ENCODE measurements at places on chromosomes 6 and 20.

GRCh38 chr20:41617059-41617901, 897 bp downstream of the CHD6 start:
- peak; percentile 37 for DNase-seq

GRCh38 chr6:37731888-37732287, 34.2 kb upstream of the MDGA1 start:
- DNase-seq: peak; percentile 5

- DNase-seq: peak; percentile 94
Observed at GRCh38 chr6:32668226-32668747, 1.8 kb upstream of the HLA-DQB1 start.

DNA sequence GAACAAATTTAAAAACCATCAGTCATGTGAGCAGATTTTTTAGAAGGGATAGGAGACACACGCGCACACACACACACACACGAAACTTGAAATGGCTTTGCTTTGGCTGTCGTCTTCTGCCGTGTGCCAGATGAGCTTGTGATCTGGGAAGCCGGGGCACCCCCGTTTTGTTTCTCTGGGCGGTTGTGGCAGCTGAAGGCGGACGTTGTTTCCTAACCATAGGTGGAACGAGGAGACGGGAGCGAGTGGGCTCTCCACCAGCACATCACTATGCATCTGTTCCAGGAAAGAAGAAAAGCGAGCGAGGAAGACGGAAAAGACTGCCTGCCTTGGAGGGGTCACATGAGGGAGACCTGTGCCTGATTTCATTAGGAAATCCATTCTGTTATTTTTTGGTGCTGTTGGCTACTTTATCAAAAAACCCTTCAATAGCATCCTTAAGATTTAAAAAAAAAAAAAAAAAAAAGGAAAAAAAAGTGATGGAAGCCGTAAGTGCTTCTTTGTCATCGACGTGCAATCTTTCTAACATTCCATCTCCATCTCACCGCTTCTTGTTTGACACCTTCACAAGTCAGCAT, 142.1 kb downstream of the DTNBP1 start:
- DNase-seq: no peak

GRCh38 chr6:35897486-35897885, 23.4 kb downstream of the SRPK1 start:
- no peak for DNase-seq

- DNase-seq: no peak
Observed at GRCh38 chr20:61704661-61705060, 361.0 kb downstream of the TAF4 start.

GRCh38 chr6:52933778-52934177, 24.3 kb upstream of the GSTA3 start:
- no peak for DNase-seq

- DNase-seq: peak; percentile 21
Observed at GRCh38 chr20:41078329-41078728, 49.7 kb downstream of the TOP1 start.

DNA sequence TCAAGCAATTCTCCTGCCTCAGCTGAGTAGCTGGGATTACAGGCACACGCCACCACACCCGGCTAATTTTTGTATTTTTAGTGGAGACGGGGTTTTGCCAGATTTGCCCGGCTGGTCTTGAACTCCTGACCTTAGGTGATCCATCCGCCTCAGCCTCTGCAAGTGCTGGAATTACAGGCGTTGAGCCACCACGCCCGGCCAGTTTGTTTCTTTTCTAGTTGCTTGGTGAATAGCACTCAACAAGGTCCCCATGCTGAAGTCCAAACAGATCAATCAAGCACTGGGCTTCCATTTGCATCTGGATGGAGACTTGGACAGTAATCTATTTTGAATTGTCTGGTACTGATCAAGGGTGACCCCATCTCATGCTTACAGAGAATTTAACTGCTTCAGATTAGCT, 108.9 kb upstream of the FOXO3 start:
- no peak for DNase-seq

GRCh38 chr20:36153736-36154699, 522 bp upstream of the EPB41L1 start:
- peak; percentile 7 for DNase-seq

- DNase-seq: no peak
Observed at GRCh38 chr6:42347456-42347855, 104.3 kb downstream of the TRERF1 start.

- no peak for DNase-seq
Observed at GRCh38 chr6:89792881-89793280, 26.7 kb downstream of the MDN1 start.

DNA sequence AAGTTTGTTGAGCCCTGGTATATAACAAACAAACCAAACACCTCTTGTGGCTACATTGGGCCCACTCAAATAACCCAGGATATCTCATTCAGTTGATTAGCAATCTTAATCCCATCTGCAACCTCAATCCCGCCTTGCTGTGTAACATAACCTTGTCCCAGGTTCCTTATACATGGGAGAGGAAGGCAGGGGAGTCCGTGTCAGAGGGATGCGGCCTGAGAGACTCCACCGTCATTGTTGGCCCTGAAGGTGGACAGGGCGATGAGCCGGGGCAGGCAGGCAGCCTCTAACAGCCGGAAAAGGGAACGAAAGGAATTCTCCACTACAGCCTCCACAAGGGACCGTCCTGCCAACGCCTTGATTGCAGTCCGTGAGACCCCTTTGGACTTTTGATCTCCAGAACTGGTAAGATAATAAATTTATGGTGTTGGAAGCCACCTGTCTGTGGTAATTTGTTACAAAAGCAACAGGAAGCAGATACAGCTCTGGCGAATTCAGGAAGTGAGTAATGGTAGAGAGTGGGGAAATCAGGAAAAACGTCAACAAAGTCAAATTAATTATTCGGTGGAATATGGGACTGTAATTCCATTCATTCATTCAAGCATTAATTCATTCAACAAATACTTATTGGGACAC, 124.5 kb upstream of the SALL4 start:
- DNase-seq: no peak

DNA sequence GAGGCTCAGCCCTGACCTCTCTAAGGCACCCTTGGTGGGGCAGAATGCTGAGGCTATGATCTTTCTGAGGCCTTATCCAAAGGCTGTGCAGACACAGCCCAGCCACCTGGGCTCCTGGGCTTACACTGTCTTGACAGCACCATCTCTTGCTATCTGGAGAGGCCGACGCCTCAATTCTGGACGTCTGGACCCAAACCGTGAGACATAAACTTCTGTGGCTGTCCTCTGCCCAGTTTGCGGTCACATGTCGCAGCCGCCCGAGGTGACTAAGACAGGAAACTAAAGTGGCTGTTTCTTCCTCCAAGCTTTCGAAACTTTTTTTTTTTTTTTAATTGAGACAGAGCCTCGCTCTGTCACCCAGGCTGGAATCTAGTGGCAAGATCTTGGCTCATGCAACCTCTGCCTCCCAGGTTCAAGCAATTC, 49.3 kb downstream of the PRR18 start:
- peak; percentile 84 for DNase-seq

DNA sequence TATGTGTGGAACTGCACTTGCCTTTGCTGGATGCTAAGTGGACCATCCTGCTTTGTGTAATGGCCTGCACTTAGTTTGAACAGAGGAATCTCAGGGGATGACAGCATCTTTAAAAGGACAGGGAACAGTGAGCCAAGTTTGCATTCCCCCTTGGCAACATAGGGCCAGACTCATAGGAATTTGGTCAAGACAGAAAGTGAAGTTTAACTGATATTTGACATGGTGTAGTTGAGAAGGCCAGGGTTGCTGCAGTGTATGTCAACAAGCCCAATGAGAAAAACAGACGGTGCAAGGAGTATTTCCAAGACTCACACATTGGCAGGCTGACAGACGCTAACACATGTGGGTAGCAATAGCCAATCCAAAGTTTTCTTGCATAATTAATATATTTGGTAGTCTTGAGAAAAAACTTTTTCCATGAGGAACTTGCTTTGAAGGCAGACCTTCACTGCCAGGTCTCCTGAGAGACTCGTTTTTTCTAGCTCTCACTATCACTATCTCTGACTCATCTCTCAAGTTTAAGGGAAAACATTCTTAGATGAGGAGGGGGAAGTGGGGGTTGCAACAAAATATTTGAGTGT, 213.8 kb downstream of the IBTK start:
- no peak for DNase-seq
